ENCODE measurements at places on chromosomes 3 and 15.

- no peak for DNase-seq
These were observed 9.2 kb downstream of the CTXND1 start for GRCh38 chr15:80242802-80243201.

DNA sequence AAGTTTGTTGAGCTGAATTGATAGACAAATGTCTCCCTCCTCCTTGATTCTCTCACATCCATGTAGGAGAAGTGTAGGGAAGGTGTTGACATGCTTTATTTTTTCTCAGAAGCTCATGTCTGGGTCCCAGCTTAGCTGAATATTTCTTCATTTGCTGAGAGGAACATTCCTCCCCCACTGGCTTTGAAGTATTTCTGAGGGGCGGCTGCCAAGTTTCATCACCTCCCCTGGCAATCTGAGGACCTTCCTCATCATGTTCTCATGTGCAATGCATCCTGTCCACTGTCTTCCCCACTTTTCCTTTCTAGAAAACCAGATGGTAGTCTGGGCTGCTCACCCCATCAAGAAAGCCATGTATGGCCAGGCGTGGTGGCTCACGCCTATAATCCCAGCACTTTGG lies 168.9 kb upstream of the RGMA start:
- no peak for DNase-seq

GRCh38 chr15:39743611-39744010 lies 39.0 kb downstream of the FSIP1 start:
- no peak for DNase-seq

DNA sequence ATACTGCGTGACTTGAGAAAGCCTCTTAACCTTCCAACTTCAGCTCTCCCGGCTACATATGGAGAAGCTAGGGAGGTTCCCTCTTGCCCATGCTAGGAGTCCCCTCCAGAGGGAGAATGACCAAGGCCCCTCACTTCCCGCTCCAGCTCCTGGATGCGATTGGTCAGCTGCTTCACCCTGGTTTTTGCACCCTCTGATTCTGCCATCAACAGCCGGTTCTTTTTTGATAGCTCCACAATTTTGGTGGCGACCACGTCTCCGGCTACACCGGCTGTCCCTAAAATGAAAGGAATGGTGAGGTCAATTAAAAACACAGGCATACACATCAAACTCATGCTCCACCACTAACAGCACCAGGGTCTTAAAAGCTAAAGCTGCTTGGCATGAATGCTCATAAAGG lies 20.6 kb downstream of the CCDC13 start:
- DNase-seq, result no peak

GRCh38 chr3:55169608-55170072 lies 241.8 kb upstream of the LRTM1 start:
- no peak for DNase-seq

DNA sequence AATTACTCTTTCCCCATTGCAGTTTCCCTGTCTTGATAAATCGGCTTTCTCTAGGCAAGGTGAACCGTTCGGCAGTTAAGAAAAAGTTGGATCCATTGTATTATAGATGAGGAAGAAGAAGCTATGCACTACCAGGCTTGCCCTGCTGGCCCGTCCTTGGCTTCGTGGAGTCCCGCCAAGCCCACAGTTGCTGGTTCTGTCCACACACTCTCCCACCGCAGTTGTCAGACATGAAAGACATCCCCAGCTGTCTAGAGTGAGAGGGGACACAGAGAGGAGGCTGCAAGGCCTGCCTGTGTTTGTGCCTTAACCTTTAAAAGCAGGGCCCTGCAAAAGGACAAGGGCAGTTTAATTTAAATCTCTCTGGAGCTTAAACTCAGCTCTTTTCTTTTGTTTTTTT lies 47.2 kb upstream of the PLCL2 start:
- DNase-seq, result no peak

GRCh38 chr15:67512933-67513714 lies 7.8 kb upstream of the C15orf61 start:
- no peak for DNase-seq

DNA sequence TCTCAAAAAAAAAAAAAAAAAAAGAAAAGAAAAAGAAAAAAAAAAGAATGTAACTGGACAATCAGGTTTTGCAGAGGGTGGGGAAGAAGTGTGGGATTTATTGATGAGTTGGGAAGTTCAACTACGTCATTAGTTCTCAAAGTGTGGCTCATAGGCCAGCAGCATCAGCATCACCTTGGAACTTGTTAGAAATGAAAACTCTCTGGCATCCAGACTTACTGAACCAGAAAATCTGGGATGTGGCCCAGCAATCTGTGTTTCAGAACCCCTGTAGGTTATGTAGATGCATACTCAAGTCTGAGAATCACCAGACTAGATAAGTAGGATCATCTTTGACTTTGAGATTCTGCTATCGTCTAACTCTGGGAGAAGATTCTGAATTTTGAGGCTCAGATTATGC lies 45.8 kb upstream of the ETV5 start:
- DNase-seq, result no peak

DNA sequence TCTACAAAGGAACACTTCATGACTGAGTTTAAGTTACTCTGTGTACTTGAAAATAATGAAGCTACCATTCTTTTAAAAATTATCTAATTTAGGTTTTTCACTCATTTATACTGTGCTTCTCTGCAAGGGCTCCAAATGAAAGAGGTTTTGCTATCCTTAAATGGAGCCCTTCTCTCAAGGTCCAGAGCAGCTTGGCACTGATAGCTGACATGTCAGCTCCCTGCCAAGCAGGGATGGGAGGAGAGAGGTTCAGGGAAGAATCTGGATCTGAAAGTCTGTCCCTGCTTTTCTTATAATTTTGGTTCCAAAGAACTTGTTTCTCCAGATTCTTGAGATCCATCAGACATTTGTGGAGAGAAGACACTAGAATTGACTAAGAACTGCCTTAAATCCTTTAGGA lies 39.1 kb downstream of the MRPS11 start:
- no peak for DNase-seq

DNA sequence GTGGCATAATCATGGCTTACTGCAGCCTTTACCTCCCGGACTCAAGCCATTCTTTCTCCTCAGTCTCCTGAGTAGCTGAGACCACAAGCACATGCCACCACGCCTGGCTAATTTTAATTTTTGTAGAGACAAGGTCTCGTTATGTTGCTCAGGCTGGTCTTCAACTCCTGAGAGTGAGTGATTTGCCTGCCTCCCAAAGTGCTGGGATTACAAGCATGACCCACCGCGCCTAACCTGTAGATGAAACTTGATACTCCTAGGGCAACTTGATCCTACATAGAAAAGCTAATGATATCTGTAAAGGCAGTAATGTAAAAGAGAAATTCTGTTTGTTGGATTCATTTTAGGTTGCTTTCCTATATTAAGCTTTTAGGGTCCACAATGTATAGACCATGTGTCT lies 391.9 kb upstream of the THRB start:
- DNase-seq, result no peak

DNA sequence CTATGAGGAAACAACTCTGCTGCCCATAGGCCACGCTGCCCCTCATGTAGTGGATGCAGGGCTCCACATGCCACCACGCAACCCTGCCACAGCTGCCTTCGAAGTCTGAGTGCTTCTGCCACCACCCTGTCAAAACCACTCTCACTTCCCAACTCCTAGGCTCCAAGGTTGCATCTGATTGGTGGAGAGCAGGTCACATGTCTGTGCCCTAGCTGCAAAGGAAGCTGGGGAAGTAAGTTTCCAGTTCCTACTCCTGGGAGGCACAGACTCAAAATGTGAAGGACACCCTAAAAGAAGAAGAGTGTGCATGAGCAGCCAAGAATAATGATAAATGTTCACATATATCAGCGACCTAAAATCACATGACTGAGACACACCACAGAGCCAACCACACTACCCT lies 31.9 kb upstream of the TICRR start:
- DNase-seq, result no peak

GRCh38 chr3:45670991-45671390 lies 18.2 kb upstream of the SACM1L start:
- no peak for DNase-seq

DNA sequence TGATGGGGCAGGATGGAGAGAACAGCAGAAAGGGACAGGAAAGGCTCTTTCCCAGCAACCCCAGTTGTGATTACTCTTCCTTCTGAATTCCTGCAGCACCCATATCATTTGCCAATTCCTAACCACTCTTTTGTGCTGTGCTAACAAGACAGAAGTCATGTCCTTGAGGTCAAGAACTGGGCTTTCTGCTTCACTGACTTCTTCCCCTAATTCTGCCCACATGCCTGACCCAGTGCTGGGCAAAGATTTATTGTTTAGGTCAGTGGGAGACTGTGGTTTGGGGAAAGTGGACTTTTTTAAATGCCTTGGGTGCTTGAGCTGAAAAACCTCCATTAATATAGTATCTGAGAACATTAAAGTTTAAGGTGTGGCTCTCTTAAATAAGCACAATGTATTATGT lies 4.2 kb upstream of the EFCAB12 start:
- DNase-seq, result no peak

DNA sequence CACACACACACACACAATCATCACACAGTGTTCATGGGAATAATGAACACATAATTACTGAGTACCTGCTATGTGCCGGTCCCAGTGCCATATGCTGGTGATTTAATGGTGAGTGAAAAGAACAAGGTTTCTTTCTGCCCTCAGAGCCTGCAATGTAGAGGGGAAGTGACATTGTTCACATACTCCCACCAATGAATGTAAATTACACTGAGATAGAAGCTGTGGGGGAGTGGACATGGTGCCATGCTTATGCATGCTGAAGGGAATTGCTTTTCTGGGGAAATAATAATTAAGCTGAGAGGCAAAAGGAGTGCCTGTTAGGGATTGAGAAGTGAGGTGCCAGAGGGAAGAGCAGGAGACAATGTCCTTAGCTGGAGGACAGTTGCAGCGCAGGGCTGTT lies 175.1 kb downstream of the MFSD1 start:
- no peak for DNase-seq

DNA sequence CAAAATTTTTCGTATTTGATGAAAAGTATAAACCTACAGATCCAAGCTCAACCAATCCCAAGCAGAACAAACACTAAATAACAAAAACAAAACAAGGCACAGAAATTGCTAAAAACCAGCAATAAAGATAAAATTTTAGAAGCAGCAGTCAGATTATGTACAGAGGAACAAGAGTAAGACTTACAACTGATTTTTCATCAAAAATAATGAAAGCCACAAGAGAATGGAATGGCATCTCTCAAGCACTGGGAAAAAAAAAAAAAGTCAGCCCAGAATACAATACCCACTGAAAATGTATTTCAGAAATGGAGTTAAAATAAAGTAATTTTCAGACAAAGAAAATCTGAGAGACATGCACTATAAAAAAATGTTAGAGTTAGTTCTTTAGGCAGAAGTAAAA lies 27.0 kb downstream of the GPR156 start:
- no peak for DNase-seq

DNA sequence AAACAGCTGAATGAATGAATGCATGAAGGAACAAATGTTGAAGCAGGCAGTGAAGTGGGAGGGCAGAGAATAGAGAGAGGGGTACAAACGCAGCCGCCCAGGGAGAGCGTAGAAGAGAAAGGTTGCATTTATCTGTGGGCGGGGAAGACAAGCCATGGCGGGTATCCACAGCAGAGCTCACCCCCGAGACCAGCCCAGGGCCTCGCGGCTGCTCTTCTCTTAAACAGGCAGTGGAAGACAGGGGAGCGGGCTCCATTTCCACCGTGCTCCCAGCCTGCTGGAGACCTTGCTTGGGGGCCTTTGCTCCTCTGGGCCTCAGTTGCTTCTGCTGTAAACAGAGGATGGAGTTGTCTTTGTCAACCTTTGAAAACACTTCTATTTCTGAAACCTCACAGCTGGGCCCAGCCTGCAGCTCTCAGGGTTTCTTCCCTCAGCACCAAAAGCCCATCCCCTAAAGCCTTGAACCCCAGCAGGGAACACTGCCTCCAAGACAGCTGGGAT lies 259.5 kb downstream of the UACA start:
- DNase-seq, result no peak

GRCh38 chr3:87311309-87311708 lies 34.9 kb upstream of the POU1F1 start:
- DNase-seq, result no peak

DNA sequence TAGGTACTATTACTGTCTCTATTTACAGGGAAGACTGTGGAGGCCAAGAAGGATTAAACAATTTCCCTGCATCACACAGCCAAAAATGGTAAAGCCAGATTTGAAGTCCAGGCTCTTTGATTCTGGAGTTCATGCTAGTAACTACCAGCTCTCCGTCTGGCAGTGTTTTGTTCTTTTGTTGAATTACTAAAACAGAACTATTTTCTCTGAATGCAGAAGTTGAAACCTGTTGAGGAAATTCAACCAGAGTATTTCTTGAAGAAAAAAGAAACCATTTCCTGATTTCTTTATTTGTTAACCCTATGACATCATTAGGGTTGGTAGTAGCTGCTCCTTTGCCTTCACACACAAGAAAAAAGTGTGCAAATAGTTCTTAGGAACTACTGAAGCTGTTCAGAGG lies 34.3 kb downstream of the CRTC3 start:
- no peak for DNase-seq

- no peak for DNase-seq
These were observed 12.3 kb upstream of the PGPEP1L start for GRCh38 chr15:99019558-99020540.

DNA sequence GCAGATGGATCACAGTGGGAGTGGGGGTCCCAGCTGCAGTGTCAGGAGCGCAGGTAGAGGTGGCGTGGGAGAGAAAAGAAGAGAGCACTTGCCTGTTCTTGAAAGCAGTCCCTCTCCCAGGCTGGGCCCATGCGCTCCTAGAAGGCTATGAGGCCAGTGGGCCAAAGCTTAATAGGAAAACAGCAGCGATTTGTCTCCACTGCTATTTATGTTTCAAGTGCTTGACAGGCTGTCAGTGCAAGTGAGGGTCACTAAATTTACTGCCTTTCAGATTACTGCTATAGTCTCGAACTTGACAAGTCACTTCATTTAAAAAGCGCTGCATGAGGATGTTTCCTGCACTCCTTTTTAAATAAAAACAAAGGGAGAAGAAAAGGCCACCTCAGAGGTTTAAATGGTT lies 239.5 kb downstream of the GAP43 start:
- DNase-seq, result no peak

GRCh38 chr15:26023231-26023630 lies 160.1 kb upstream of the ATP10A start:
- DNase-seq, result no peak

GRCh38 chr15:49075881-49076280 lies 29.6 kb upstream of the SECISBP2L start:
- DNase-seq, result no peak

Data from activated T-cell treated with anti-CD3 and anti-CD28 coated beads for 48 hours (primary cell).